ENCODE measurements at places on chromosomes 2 and 18.

DNA sequence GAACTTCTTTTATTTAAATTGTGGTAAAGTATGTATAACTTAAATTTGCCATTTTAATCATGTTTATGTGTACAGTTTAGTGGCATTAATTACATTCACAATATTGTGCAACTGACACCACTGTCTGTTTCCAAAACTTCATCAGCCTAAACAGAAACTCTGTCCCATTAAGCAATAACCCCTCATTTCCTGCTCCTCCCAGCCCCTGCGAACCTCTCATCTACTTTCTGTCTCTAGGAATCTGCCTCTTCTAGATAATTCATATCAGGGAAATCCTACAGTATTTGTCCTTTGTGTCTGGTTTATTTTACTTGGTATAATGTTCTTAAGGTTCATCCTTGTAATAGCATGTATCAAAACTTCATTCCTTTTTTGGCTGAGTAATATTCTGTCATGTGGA is 75.1 kb downstream of the BOLA3 start:
- no peak for DNase-seq

DNA sequence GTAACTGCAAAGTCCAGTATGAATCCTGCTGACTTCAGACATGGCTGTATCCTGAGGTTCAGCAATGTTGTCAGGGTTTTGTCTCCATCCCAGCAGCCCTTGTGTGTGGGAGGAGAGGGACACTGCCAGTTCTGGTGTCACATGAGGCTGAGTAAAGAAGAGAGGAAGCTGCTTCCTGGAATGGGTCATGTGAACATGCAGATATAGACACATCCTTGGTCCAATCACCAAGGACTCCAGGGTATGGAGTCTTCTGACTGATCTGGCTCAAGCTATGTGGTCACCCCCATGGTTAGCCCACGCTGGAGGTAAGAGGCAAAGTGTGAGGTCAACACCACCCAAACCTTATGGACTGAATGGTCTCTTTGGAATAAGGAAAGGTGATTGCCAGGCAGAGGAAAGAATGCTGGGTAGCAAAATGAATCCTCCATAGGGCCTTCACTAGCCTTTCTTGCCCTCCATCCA is 134.4 kb upstream of the SLC1A4 start:
- no peak for DNase-seq

GRCh38 chr2:146246736-146247523 is 1597.9 kb upstream of the ACVR2A start:
- DNase-seq, result no peak

- no peak for DNase-seq
These were observed 816.2 kb downstream of the MBD2 start for GRCh38 chr18:53408271-53408670.

DNA sequence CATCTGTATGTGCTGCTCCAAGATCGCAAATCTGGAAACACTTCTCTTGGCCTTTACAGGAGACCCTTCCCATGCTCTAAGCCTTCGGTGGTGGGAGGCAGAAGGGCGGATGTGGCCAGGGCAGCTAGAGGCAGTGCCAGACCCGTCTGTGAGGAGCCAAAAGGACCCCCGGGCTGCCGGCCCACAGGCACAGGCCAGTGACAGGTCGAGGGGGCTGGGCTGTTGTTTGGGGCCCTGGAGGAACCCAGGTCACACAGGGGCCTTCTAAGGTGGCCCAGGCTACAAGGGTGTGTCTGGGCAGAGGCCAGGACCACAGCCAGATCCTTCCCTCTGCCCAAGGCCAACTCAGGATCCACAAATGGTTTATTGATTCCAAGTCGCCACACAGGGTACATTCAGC is 49.4 kb downstream of the SLC66A2 start:
- no peak for DNase-seq

- no peak for DNase-seq
These were observed 23.6 kb upstream of the TMEFF2 start for GRCh38 chr2:192218377-192218776.

GRCh38 chr2:168118733-168119514 is 128.5 kb downstream of the STK39 start:
- no peak for DNase-seq

GRCh38 chr18:62321201-62321600 is 3.9 kb upstream of the TNFRSF11A start:
- no peak for DNase-seq

DNA sequence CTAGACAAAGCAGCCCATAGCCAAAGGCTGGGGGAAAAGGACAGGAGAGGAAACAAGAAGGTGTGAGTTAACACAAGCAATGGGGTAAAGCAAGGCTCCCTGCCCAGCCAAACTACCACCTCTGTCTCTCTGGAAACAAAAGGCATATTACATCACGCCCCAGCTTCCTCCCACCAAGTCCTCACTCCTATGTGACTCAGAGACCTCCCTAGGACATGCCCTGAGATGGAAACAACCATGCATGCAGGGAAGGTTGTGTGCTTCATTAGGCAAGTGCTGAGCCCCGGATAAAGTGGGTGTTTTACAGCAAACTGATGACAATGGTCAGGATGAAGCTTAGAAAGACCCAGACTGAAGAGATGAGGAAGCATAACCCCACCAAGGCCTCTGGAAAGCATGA is 9.0 kb upstream of the ATRAID start:
- no peak for DNase-seq

DNA sequence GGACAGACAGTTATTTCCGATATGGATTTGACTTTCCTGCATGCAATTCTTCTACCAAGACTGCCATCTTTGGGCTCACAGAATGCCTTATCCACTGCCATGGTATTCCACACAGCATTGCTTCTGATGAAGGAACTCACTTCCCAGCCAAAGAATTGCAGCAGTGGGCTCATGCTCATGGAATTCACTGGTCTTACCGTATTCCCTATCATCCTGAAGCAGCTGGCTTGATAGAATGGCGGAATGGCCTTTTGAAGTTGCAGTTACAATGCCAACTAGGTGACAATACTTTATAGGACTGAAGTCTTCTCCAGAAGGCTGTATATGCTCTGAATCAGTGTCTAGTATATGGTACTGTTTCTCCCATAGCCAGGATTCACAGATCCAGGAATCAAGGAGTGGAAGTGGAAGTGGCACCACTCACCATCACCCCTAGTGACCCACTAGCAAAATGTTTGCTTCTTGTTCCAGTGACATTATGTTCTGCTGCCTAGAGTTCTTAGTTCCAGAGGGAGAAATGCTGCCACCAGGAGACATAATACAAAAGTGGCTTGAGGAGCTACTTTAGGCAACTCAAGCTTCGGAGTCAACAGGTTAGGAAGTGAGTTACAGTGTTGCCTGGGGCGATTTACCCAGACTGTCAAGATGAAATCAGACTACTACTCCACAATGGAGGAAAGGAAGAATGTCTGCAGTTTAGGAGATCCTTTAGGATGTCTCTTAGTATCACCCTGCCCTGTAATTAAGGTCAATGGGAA is 23.8 kb upstream of the SMAD4 start:
- DNase-seq, result no peak

GRCh38 chr18:63506336-63506646 is 29.5 kb downstream of the SERPINB5 start:
- no peak for DNase-seq
